Hematopoietic multipotent progenitor cell treated with erythropoietin and hydrocortisone succinate and interleukin-3 and kit ligand, for 4 days (in vitro differentiated cells): ENCODE measurements at places on chromosomes 5 and 9.

DNA sequence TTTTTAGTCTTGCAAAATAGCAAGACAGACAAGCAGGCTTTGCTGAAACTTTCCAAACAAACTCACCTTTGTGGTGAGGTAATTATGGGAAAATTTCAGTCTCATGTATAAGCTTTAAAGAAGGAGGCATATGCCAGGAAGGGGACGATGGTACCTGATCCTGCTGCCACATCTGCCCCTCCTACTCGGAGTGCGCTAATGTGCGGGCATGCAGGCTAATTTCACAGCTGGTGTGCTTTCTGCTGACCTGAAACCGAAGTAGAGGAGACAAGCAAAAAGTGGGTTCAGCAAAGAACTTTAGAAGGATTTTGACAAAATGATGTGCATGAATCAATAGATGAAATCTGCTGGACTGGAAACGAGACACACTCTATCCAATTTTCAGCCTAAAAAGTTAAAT, 117.1 kb upstream of the IRX4 start:
- no peak for DNase-seq

DNA sequence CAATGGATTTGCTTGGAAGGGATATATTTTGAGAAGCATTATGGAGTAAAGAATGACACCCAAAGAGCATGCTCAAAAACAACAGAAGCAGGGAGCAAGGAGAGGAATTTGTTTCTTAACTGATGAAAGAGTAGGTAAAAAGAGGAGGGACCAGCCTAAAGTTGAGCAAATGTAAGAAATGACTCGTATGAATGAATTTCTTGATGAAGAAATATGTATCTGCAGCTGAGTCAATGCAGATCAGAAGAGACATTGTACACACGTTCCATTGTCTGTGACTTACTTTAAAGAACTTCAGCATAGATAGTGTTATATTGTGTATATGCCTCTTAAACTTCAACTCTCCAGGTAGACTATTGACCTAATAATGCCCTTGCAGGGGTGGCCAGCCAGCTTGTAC, 112.7 kb upstream of the NREP start:
- DNase-seq: no peak

GRCh38 chr9:123425261-123425821, 69.3 kb downstream of the CRB2 start:
- no peak for DNase-seq

DNA sequence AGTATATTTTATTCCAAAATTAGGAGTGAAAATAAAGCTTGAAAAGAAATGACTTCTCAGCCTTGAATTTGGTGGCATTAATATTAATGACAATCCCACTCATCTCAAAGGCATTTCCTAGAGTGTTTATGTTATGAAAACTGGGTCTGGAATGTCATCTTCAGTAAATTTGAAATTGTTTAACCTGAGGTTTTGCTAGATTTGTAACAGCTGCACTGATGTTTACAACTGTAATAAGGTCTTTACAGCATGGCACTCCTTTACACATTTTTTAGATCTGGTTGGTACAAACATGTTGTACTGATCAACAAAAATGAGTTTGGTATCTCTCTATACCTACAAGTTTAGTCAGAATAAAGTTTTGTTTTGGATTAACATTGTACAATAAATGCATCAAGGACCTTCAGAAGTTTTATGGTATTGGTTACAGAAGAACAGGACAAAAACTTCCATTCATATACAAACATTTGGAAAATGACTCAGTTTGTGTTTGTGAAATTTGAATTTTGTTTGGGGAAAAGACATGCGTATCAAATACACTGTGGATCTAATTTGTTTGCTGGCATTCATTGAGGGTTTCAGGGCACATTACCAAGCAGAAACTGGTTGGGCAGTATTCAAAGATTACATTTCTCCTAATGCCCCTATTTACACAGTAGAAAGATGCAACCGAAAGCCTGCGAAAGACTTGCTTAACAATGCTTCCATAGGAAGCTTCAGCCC, 11.6 kb downstream of the FANCC start:
- no peak for DNase-seq

DNA sequence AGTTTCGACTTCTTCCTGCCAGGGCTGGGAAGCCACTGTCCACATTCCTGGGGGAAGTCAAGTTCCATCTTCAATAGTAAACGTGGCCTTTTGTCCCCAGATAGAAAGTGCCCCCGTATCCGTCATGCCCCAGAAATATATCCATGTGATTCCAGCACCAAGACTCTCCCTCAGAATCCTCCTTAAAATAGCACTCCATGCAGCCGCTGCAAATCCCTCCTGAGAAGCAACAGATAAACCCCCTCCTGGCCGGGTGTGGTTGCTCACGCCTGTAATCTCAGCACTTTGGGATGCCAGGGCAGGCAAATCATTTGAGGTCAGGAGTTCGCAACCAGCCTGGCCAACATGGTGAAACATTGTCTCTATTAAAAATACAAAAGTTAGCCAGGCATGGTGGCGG, 126.1 kb downstream of the OLFM1 start:
- DNase-seq: no peak

DNA sequence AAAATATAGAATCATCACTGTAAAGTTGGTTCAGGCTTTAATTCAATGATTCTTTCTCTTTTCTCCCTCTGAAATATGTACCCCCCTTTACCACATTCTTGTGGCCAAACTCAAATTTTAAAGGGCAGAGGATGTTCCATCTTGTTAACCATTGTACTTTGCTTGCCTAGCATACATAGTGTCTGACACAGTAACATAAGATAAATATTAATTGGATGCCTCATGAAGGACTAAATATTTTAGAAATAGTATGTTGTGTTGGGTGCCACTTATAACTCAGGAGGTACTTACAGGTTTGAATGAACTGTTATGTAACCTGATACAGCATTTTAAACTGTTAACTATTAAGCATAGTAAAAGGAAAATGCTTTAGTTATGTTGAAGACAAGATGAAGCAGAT, 71.5 kb downstream of the NIPBL start:
- DNase-seq: no peak

DNA sequence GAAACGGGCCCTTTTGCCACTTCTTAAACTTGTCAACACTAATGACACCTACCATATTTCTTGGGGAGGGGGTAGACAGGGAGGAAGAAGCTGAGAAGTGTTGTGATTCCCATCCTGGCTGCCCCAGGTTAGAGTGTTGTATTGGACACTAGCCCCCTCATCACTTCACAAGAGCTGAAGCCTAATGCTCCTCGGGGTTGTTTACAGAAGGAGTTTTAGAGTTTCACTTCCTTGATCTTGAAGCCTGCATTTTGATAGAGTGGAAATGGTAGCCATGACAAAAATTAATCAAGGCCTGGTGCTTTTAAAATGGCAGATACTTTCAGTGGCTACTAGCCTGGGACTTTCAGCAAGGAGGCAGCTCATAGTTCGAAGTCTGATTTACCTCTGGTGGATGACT, 11.0 kb upstream of the FAM120AOS start:
- DNase-seq: no peak

GRCh38 chr9:127561491-127562278, 50.4 kb upstream of the STXBP1 start:
- peak; percentile 69 for DNase-seq

GRCh38 chr5:177498013-177498787, 796 bp upstream of the PDLIM7 start:
- peak; percentile 62 for DNase-seq

DNA sequence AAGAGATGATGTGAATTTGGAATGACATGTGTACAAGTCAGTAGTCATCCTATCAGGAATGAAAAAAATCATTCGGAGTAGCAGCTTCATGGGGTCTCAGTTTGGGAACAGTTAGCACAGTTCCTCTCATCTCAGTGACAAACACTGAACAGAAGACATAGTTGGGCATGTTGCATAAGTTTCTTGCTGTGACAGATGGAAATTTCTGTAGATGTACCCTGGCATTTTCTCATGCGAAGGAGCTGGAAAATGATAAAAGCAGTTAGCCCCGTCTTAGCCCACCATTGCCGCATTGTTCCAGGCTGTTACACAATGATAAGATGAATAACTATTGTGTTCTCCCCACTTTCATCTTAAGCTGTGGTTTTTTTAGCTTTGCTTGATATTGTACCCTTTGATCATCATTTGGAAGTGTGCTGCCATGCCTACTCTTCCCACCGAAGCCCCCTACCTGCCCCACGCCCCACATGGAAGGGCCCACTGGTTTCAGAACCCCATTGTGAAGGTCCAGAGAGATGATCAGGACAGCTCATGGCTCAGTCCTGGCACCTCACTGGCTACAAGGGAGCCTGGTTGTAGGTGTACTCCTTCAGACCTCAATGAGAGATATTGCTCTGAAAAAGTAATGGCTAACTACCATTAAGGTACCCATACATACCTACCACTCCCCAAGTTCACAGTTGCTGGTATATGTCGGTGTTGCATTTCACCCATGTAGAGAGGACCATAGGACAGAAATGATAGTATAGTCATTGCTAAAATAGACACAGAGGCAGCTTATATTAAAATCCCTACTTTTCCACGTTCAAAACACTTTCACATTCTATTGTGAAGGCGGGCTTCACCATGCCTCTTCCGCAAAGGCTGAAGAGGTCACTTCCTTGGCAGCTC, 38.8 kb downstream of the SFXN1 start:
- DNase-seq: peak; percentile 52

GRCh38 chr9:127935765-127936221, 1.9 kb downstream of the DPM2 start:
- DNase-seq: peak; percentile 82

DNA sequence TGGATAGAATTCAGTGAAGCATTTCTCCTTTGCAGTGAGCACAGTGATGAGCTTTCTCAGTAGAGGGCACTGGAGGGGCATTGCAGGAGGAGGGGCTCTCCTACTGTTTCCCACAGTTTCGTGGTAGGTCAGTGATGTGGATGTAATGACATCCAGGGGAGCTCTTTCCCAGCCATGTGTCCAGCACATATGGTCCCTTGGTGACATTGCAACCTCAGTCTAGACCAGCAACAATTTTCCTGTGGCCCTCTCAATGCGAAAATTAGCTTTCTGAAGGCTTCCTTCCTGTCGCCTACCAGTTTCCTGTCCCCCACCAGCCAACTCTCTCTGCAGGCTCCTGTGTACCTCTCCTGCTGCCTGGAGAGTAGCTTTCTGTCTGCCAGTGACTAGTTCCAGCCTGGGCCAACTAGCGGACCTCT, 6.9 kb upstream of the PDCL start:
- DNase-seq: peak; percentile 61

DNA sequence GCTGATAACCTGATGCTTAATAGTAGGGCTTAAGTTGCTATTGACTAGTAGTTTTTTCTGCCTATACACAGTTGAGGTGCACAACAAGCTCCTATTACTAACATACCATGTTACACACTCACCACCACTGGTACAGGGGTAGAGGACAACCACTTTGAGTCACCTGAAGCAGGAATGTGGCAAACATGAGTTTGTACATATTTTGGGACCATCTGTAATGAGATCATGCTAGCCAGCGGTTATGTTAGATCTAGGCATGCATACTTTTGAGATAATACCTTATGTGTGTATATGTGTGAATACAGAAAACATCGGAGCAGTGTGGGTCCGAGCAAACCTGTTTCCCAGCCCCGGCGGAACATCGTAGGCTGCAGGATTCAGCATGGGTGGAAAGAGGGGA, 72.8 kb upstream of the NXNL2 start:
- DNase-seq: no peak

DNA sequence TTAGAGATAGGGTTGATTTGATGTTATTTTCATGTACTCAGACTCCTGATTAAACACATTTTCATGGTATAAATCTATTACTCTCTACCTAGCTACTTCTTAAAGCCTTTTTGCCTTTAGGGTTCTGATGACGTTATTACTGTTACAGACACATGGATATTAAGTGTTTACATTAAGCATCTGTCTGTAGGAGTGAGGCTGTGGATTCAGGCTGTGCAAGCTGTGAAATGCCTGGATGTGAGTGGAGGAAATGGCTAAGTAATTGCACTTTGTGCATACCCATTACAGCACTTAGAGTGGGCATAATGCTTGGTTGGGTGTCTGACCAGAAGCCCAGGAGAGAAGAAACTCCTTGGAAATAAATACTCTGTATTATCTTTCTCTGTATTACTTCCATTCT, 186.8 kb downstream of the SNX18 start:
- DNase-seq: no peak

- DNase-seq: no peak
Observed at GRCh38 chr5:97847920-97848631, 665.0 kb upstream of the RIOK2 start.

- DNase-seq: no peak
Observed at GRCh38 chr9:33884856-33885701, 68.1 kb downstream of the UBE2R2 start.

GRCh38 chr9:129380961-129381401, 202.9 kb upstream of the IER5L start:
- DNase-seq: no peak

DNA sequence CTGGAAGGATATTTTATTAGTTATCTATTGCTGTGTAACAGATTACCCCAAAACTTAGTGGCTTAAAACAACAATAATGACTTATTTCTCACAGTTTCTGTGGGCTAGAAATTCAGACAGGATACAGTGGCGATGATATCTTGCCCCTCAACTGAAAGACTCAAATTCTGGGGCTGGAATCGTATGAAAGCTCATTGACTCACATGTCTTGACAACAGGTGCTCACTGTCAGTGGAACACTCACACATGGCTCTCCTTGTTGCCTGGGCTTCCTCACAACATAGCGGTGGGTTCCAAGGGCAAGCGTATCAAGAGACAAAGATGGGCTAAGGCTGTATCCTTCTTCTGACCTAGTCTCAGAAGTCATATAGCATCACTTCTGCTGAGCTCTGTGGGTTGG, 3.7 kb upstream of the GNPDA1 start:
- DNase-seq: no peak

DNA sequence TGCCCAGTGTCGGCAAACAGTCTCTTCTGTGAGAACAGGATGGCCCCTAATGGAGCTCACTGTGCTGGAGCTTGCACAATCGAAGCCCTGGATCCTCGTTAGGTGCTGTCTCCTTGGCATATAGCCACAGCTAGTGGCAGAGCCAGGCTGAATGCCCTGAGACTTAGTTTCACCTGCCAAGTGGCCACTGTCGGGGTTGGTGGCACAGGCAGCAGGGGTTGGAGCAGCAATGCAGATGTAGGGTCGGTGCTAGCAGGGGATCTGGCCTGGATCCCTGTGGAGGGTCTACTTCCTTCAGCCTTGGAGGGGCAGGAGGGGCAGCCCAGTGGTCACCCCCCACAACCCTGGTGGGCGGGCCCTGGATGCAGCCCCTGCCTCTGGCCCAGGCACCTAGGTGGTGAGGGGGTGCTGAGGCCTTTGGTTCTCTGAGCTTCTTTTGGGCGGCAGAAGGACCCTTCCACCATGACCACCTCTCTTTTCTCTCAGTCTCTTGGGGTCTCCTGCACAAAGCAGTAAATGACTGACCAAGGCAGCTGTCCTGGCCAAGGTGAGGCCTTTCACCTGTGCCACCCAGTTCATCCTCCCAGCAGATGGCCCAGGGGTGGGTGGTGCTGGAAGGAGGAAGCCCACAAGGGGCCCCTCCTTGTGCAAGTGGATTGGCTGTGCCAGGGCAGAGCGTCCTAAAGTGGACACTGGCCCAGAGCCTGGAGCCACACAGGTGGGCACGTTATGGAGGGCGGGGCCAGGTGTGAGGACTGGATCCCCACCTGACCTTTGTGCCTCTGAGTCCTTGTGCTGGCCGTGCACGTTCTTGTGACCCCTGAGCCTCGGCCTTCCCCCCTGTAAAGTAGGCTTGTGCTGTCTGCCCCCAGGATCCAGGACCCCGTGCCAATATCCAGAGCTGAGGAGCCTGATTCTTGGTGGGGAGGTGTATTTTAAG, 44.8 kb downstream of the PHF2 start:
- DNase-seq: no peak
